ENCODE measurements at places on chromosomes 1 and 21. TPM values are rescaled to one million over a fixed set of nuclear protein-coding genes. Genes with fewer than 3 reads are reported as not detected.

GRCh38 chr1:172002725-172003345, 161.5 kb downstream of the DNM3 start:
- no peaks in the 10 kb centered on the region for H3K36me3 ChIP-seq
- no peaks in the 10 kb centered on the region for H3K27me3 ChIP-seq
- no peak overlapping the region for H3K27ac ChIP-seq
- H3K4me1 ChIP-seq, result no peaks in the 10 kb centered on the region
- no peak overlapping the region for H3K4me3 ChIP-seq

- H3K4me1 ChIP-seq, result no peaks in the 10 kb centered on the region
- H3K36me3 ChIP-seq, result no peaks in the 10 kb centered on the region
- H3K27ac ChIP-seq, result no peak overlapping the region
- no peak for DNase-seq
- H3K27me3 ChIP-seq, result no peaks in the 10 kb centered on the region
Measured at GRCh38 chr1:65423884-65424572, 3.6 kb downstream of the LEPR start.

GRCh38 chr1:27049100-27049499, 36.5 kb upstream of the TENT5B start:
- H3K4me3 ChIP-seq, result no peak overlapping the region
- DNase-seq, result no peak
- no peaks in the 10 kb centered on the region for H3K36me3 ChIP-seq
- no peaks in the 10 kb centered on the region for H3K27me3 ChIP-seq
- no peak overlapping the region for H3K27ac ChIP-seq

DNA sequence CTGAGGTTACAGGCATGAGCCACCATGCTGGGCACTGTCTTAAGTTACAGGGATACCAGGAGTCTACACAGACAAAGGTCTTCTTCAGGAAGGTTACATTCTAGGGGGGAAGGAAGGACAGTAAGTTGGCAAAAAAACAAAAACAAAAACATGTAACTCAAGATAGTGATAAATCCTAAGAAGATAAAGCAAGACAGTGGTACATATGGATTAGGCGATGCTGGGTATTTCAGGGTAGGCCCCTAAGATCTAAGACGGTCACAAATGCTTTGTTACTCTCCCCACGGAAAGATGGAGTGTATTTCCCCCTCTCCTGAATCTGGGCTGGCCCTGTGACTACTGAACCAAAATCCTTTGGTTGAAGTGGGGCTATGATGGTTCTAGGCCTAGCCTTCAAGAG, 8.2 kb downstream of the CLCC1 start:
- H3K27me3 ChIP-seq, result no peaks in the 10 kb centered on the region
- DNase-seq, result no peak
- no peaks in the 10 kb centered on the region for H3K4me1 ChIP-seq
- no peaks in the 10 kb centered on the region for H3K36me3 ChIP-seq
- no peak overlapping the region for H3K4me3 ChIP-seq

GRCh38 chr1:243930822-243931671, 81.0 kb upstream of the AKT3 start:
- H3K4me3 ChIP-seq, result no peak overlapping the region
- H3K36me3 ChIP-seq, result no peaks in the 10 kb centered on the region
- no peaks in the 10 kb centered on the region for H3K4me1 ChIP-seq
- H3K27ac ChIP-seq, result no peak overlapping the region

GRCh38 chr1:157139052-157139715, 989 bp upstream of the ETV3 start:
- H3K27ac ChIP-seq, result peak overlapping the region; percentile 90
- H3K4me1 ChIP-seq, result no peaks in the 10 kb centered on the region
- peak overlapping the region; percentile 84 for H3K4me3 ChIP-seq
- peaks cover 18% of the 10 kb centered on the region for H3K36me3 ChIP-seq
- no peak for DNase-seq

GRCh38 chr1:62294261-62294660, 25.0 kb downstream of the KANK4 start:
- no peaks in the 10 kb centered on the region for H3K4me1 ChIP-seq
- no peaks in the 10 kb centered on the region for H3K27me3 ChIP-seq
- H3K36me3 ChIP-seq, result no peaks in the 10 kb centered on the region

- H3K4me3 ChIP-seq, result no peak overlapping the region
- no peak overlapping the region for H3K27ac ChIP-seq
- no peak for DNase-seq
- H3K27me3 ChIP-seq, result no peaks in the 10 kb centered on the region
- H3K36me3 ChIP-seq, result no peaks in the 10 kb centered on the region
- H3K4me1 ChIP-seq, result no peaks in the 10 kb centered on the region
Measured at GRCh38 chr1:35656148-35656862, 15.0 kb upstream of the PSMB2 start.

- DNase-seq, result no peak
- H3K27ac ChIP-seq, result no peak overlapping the region
- H3K4me3 ChIP-seq, result no peak overlapping the region
- no peaks in the 10 kb centered on the region for H3K36me3 ChIP-seq
- H3K4me1 ChIP-seq, result no peaks in the 10 kb centered on the region
- H3K27me3 ChIP-seq, result no peaks in the 10 kb centered on the region
Measured at GRCh38 chr1:59107916-59108315, 189.0 kb upstream of the FGGY start.

- H3K4me1 ChIP-seq, result no peaks in the 10 kb centered on the region
- no peak for DNase-seq
- H3K4me3 ChIP-seq, result no peak overlapping the region
- no peak overlapping the region for H3K27ac ChIP-seq
Measured at GRCh38 chr1:186683652-186684410, 3.6 kb upstream of the PTGS2 start.

- H3K27ac ChIP-seq, result no peak overlapping the region
- H3K27me3 ChIP-seq, result no peaks in the 10 kb centered on the region
- no peak overlapping the region for H3K4me3 ChIP-seq
- H3K36me3 ChIP-seq, result no peaks in the 10 kb centered on the region
Measured at GRCh38 chr1:51600529-51600928, 16.4 kb upstream of the OSBPL9 start.

GRCh38 chr1:12342401-12343003, 112.7 kb downstream of the VPS13D start:
- no peak overlapping the region for H3K27ac ChIP-seq
- no peak overlapping the region for H3K4me3 ChIP-seq
- no peaks in the 10 kb centered on the region for H3K27me3 ChIP-seq
- H3K36me3 ChIP-seq, result peaks cover 46% of the 10 kb centered on the region
- peaks cover 20% of the 10 kb centered on the region for H3K4me1 ChIP-seq

- no peak overlapping the region for H3K27ac ChIP-seq
- no peak for DNase-seq
- no peaks in the 10 kb centered on the region for H3K27me3 ChIP-seq
- H3K4me1 ChIP-seq, result no peaks in the 10 kb centered on the region
- H3K36me3 ChIP-seq, result no peaks in the 10 kb centered on the region
- H3K4me3 ChIP-seq, result no peak overlapping the region
Measured at GRCh38 chr1:229710746-229711145, 84.7 kb downstream of the URB2 start.

- no peaks in the 10 kb centered on the region for H3K36me3 ChIP-seq
- no peaks in the 10 kb centered on the region for H3K27me3 ChIP-seq
- no peaks in the 10 kb centered on the region for H3K4me1 ChIP-seq
Measured at GRCh38 chr1:7752512-7753417, 18.3 kb upstream of the VAMP3 start.

- no peak overlapping the region for H3K4me3 ChIP-seq
- H3K27me3 ChIP-seq, result no peaks in the 10 kb centered on the region
- H3K4me1 ChIP-seq, result no peaks in the 10 kb centered on the region
Measured at GRCh38 chr1:182595641-182596240, 6.7 kb upstream of the RNASEL start.

DNA sequence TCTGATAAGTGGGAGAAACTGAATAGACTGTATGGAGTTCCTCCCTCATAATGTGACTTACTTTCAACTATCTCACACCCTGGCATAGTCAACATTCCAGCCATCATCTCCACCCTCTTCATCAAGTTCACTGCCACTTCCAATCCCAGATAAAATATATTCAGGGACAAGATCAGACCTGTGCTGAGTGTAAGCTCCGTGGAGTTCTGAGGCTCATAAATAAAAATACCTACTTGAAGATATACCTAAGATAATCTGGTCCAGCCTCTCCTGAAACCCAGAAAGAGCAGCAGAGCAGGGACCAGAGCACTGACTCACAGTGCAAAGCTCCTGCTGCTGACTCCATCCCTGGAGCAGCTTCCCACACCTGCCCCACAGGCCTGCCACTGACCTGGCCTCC, 1.7 kb upstream of the LCE7A start:
- H3K27ac ChIP-seq, result no peak overlapping the region
- DNase-seq, result no peak
- H3K4me1 ChIP-seq, result no peaks in the 10 kb centered on the region
- no peak overlapping the region for H3K4me3 ChIP-seq
- H3K27me3 ChIP-seq, result no peaks in the 10 kb centered on the region

GRCh38 chr1:101288491-101288944, 51.7 kb downstream of the S1PR1 start:
- no peaks in the 10 kb centered on the region for H3K36me3 ChIP-seq
- no peaks in the 10 kb centered on the region for H3K4me1 ChIP-seq
- H3K4me3 ChIP-seq, result no peak overlapping the region
- H3K27ac ChIP-seq, result no peak overlapping the region
- no peaks in the 10 kb centered on the region for H3K27me3 ChIP-seq

DNA sequence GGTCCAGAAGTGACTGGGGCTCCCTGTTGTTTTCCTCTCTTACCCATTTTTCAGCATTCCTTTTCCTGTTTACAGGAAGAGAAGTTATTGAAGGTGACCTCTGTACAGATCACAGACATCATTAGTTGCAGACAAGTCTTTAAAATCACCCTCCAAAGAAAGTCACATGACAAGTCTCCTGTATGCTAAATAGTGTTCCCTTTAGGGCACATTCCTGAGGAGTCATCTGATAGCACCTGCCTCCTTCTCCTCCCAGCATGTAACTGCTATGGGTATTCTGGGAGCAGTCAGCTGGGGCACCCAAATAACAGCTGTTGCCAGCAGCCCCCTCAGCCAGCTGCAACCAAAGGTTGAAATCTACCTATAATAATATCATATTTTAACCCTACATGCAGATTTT, 200.6 kb downstream of the PTGER3 start:
- no peaks in the 10 kb centered on the region for H3K4me1 ChIP-seq
- no peak overlapping the region for H3K4me3 ChIP-seq
- no peaks in the 10 kb centered on the region for H3K36me3 ChIP-seq
- no peaks in the 10 kb centered on the region for H3K27me3 ChIP-seq
- no peak overlapping the region for H3K27ac ChIP-seq
- DNase-seq, result no peak

DNA sequence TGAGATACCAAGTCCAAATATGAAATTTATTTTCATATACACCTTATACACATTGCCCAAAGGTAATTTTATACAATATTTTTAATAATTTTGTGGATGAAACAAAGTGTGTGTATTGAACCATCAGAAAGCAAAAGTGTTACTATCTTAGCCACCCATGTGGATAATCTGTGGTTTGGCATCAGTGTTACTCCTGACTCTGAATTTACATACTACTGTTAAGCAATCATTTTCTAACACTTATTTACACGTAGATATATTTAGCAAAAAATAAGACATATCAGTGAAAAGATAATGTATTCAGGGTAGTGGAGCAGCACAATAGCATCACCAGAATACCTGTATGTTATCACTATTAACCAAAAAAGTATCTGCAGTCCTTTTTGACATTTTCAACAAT, 23.8 kb downstream of the DENND2D start:
- no peak overlapping the region for H3K27ac ChIP-seq
- H3K4me1 ChIP-seq, result no peaks in the 10 kb centered on the region
- no peaks in the 10 kb centered on the region for H3K27me3 ChIP-seq
- no peak overlapping the region for H3K4me3 ChIP-seq
- no peak for DNase-seq
- no peaks in the 10 kb centered on the region for H3K36me3 ChIP-seq

DNA sequence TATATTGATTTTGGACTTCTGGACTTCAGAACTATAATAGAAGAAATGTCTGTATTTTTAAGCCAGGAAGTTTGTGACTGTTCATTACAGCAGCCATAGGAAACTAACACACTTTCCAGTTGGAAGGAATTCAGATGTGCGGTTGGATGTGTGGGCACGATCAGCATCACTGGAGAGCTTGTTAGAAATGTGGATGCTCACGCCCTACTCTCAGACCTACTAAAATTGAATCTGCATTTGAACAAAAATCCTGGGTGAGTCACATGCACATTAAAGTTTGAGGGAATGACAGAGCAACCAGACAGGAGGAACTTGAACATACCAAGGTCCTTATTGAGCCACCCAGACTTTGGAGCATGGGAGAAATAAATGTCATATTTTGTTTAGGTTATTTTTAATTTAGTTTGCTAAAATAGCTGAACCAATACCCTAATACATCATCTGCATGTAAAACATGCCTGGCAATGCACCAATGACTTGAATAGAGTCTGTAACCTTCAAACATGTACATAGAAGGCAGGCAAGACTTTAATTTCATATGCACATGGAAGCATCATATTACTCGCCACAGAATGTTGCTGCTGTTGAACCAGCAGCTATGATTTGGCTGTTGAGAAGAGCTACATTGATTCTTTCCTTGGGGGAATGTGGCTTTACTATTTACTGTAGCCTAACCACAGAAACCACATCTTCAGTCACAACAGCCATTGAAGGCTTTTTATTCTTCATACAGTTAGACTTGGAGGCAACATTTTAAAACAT, 346.2 kb downstream of the BARHL2 start:
- no peaks in the 10 kb centered on the region for H3K4me1 ChIP-seq
- H3K36me3 ChIP-seq, result no peaks in the 10 kb centered on the region
- no peak overlapping the region for H3K27ac ChIP-seq

DNA sequence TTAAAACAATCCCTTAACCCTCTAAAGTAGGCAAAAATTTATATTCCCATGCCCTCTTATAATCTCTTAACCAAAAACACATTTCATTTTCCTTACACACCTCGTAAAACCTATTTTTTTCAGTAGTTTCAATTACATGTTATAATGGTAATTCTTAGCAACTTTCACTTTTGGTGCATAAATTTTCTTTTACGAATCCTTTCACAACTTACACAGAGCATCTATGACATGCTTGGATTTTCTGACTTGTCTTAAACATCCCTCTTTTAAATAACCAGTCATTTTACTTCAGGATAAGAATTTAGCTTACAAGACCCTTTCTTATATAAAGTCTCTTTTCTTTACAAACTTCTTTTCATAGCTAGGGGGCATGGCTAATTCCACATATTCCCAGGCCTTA, 8.9 kb upstream of the MRPL55 start:
- H3K4me1 ChIP-seq, result no peaks in the 10 kb centered on the region
- H3K36me3 ChIP-seq, result no peaks in the 10 kb centered on the region
- H3K4me3 ChIP-seq, result no peak overlapping the region
- no peaks in the 10 kb centered on the region for H3K27me3 ChIP-seq
- H3K27ac ChIP-seq, result no peak overlapping the region

- H3K36me3 ChIP-seq, result no peaks in the 10 kb centered on the region
- no peaks in the 10 kb centered on the region for H3K27me3 ChIP-seq
- no peak for DNase-seq
- no peaks in the 10 kb centered on the region for H3K4me1 ChIP-seq
- no peak overlapping the region for H3K27ac ChIP-seq
- no peak overlapping the region for H3K4me3 ChIP-seq
Measured at GRCh38 chr1:196183941-196184340, 424.3 kb downstream of the KCNT2 start.

Gene CADM3
- 7.2 TPM for total RNA-seq

Gene NOS1AP
- total RNA-seq, result 9.8 TPM

Gene CFAP107
- total RNA-seq, result not detected

Gene AMY1A
- not detected for total RNA-seq

Gene TRIM45
- total RNA-seq, result 28.9 TPM

Measured in Peyer's patch (tissue), 4 donors.